Left ventricle myocardium superior (tissue), 1 donor: ENCODE measurements at places on chromosomes 4 and X. TPM values are rescaled to one million over a fixed set of nuclear protein-coding genes. Genes with fewer than 3 reads are reported as not detected.
A peak's percentile ranks its signal among the peaks of the same experiment; 100 is the strongest.

GRCh38 chr4:11209826-11210225, 218.9 kb downstream of the HS3ST1 start:
- DNase-seq = no peak

The ELOVL6 gene
- total RNA-seq = 1.0 TPM

DNA sequence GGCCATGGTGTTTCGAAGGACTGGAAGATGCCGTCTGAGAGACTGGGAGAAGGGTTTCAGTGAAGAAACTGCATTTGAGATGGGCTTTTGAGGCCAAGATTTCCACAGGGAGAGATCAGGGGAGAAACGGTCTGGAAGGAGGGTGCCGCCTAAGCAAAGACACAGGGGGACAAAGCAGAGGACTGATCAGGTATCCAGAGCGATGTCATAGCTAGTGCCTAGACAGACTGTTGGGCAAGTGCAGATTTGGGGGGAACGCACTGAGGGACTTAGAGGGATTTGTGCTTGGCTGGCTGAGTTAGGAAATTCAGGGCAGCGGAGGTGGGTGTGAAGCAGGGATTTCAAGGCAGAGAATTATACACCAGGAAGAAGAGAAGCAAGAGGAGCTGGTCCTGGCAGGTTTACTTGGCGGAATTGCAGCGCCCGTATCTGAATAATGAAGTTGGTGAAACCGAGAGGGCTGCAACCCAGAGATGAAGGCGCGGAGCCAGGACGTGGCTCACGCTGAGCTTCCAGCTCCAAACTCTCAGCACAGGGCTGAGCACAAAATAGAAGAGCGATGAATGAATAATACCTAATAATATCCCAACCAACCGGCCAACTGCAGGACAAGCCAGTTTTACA, 106.9 kb downstream of the MAML3 start:
- DNase-seq = peak; percentile 81

- no peak for DNase-seq
These were observed 38.9 kb upstream of the PLAC8 start for GRCh38 chr4:83153417-83153816.

The CTAG2 gene
- total RNA-seq = not detected

DNA sequence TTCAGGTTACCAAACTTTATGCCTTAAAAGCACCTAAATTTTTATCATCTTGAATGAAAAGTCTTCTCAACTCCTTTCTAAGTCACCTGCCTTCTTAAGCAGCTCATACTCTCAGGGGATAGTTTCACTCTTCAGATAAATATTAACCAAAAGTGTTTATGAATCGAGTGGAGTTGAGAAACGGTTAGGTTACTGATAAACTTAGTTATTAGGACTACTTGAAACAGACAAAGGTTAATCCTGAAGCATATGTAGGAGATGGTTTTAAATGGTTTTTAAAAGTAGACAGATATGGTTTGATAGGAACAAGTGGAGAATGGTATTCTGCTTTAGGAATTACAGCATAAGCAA, 32.8 kb downstream of the CLDN22 start:
- no peak for DNase-seq

- no peak for DNase-seq
These were observed 19.2 kb upstream of the SLC6A14 start for GRCh38 chrX:116417214-116417613.

DNA sequence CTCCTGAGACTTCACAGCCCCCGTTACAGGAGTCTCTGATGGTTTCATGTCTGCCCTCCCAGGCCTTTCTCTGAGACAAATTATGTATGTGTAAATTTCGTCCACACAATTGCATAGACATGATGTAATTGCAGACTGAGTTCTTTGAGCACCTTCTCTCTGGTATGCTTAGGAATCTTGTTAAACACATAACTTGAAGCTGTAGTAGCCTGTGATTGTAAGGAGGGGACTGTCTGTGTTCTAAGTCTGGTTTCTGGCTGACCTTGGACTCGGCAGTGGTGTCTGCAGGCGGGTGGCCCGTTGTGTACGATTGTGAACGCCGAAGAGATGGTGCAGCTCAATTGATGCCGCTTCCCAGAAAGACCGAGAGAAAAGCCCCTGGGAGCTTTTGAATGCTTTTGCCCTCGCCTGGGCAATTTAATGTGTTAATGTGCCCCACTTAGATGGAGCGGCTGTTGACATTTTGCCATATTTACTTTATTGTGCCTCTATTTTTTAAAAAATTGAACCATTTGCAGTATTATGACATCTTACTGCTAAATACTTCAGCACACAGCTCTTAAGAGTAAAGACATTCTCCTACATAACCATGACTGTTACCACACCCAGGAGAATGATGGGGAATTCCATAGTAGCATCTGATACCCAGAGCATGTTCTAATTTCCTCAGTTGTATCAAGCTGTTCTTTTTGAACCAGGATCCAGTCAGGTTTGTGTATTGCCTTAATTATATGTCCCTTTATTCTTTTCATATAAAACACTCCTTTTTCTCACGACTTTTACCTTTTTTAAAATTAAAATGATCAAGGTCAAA, 58.4 kb upstream of the TADA2B start:
- no peak for DNase-seq

DNA sequence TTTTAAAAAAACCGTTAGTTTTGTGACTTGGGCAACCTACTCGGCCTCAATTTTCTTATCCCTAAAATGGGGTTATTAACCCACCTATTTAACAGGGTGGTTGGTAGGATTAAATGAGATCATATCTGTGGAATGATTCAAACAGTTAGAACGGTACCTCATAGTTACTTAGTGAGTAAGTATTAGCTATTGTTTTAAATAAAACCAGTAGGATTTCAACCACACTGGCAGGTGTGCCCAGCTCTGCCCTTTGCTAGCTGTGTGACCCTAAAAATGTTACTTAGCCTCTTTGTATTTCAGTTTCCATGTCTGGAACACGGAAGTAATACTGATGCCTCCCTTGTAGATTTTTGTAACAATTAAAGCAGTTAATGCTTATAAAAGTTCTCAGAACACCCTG, 225.8 kb upstream of the SPRY1 start:
- DNase-seq = no peak

DNA sequence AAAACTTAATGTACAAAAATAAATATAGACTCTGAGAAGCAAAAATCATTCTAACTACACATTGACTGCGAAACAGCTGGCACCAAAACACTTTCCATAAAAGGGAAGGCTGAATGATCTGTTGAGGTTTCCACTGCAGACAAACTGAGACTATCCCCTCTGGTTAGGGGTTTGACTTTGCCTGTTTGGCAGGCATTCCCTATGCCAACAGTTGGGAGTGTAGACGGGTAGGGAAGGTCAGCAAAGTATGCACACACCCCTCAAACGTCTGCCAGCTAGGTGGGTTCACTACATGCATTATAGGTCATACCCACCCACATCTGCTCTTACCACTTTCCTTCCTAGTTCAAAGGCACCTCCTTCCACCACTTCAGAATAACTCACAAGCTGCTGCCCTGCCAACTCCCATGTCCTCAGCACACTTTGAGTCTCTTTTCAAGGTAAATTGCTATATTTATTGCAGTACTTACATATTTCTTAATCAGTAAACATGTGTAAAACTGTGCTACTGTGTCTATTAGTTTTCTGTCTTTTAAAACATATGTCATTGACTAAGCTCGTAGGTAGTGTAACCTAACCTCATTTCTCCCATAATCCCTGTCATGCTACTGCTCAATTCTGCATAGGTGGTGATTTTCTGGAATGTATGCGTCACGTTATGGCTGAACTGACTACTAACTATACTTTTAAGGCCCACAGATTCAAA, 12.4 kb downstream of the CTSO start:
- no peak for DNase-seq

- no peak for DNase-seq
These were observed 43.5 kb downstream of the FMR1NB start for GRCh38 chrX:148024425-148025148.

DNA sequence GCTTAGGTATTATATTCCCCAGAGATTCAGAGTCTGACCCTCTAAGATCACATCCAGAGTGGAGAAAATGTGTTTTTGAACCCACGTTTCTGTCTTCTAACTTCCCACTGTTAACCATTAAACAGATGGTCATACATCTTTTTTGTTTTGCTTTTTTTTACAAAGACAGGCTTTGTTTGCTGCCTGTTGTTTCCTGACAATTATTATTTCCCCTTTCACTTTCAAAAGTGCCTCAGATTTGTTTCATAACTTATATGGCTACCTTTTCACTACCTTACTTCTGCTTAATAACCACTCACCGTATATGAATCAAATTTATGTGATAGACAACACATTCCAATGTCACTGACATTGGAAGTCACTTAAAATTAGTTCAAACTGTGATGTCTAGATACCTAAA, 142.2 kb downstream of the HS3ST1 start:
- no peak for DNase-seq

- DNase-seq = no peak
These were observed 42.9 kb downstream of the ATXN3L start for GRCh38 chrX:13276991-13277390.

GRCh38 chr4:91222014-91222413, 1081.8 kb upstream of the GRID2 start:
- no peak for DNase-seq

The TBC1D25 gene
- 15.4 TPM for total RNA-seq

GRCh38 chr4:108396900-108397497, 223.4 kb upstream of the RPL34 start:
- DNase-seq = no peak

The IL1RAPL1 gene
- 4.7 TPM for total RNA-seq

The HSD17B13 gene
- 0.15 TPM for total RNA-seq

The SLC9B1 gene
- total RNA-seq = 0.20 TPM

The TMEM154 gene
- total RNA-seq = 3.3 TPM

The CSN1S1 gene
- not detected for total RNA-seq

DNA sequence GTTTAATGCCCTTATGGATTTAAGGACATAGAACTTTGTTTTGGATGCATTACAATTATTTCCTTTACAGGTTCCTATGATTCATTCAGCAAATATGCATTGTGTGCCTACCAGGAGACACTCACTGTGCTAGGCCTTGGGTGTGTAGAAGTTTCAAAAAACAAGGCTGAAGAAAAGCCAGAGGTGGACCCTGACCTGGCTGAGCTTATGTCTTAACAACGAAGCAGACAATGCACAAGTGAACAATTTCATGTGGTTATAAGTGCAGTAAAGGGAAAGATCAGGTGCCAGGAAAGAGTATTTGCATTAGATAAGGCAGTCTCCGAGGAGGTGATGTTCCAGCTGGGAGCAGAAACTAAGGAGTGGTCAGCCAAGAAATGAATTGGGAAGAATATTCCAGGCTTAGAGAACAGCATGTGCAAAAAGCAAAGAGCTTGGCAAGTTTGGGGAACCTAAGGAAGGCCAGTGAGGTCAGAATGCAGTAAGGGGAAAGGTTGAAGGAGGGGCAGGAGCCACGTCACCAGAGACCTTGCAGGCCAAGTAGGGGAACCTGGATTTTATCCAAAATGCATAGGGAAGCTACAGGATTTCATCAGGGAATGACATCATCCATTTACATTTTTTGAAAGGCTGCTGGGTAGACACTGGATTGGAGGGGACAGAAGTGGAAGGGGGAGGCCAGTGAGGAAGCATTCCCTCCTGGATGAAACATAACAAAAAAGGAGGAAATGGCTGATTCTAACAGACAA, 193.6 kb downstream of the SOWAHB start:
- DNase-seq = no peak

The TCEAL6 gene
- not detected for total RNA-seq

The PTCHD1 gene
- total RNA-seq = 0.02 TPM

The CXCL3 gene
- 1.3 TPM for total RNA-seq

- DNase-seq = no peak
These were observed 230.4 kb downstream of the EDA2R start for GRCh38 chrX:66408507-66408906.

GRCh38 chrX:28223991-28224390, 242.7 kb upstream of the DCAF8L1 start:
- no peak for DNase-seq

The HTRA3 gene
- 95.6 TPM for total RNA-seq

GRCh38 chr4:109191216-109191615, 111.2 kb downstream of the COL25A1 start:
- DNase-seq = no peak

GRCh38 chr4:8236920-8237195, 32.7 kb upstream of the HTRA3 start:
- no peak for DNase-seq

GRCh38 chrX:136268051-136269048, 17.1 kb upstream of the MAP7D3 start:
- no peak for DNase-seq

The PAGE2B gene
- not detected for total RNA-seq

- no peak for DNase-seq
These were observed 79.8 kb upstream of the LHFPL1 start for GRCh38 chrX:112759512-112759911.

DNA sequence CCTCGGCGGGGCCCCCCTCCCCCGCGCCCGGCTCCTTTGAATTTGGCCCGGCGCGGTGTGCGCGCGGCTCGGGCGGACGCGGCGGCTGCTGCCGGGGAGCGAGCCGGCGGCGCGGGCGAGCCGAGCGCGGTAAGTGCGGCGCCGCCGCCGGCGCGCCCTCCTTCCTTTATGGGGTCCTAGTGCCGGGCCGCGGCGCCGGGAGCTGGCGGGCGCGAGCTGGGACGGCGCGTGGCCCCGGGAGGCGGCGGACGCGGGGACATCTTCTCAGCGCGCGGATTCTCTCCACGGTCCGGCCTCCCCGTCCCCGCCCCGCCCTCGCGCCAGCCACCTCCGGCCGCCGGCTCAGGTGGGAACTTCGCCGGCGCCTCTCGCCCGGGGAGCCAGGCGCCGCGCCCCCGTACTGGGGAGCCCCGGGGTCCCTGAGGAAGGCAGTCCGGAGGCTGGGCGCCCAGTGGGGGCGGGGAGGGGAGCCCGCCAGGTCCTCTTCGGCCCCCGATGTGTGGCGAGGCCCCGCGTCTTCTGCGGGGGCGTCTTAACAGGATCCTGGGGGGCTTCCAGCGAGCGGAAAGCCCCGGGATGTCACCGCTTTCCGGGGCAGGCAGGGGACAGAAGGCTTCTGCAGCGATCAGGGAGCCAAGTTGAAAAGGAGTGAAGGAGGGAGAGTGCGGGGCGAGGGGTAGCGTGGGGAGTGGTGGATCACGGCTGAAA, 98.4 kb upstream of the TENM3 start:
- peak; percentile 28 for DNase-seq

- DNase-seq = peak; percentile 83
These were observed 7.1 kb downstream of the RASL11B start for GRCh38 chr4:52869196-52869595.

The CLGN gene
- 91.1 TPM for total RNA-seq

GRCh38 chrX:150569155-150569477, 695 bp downstream of the MTM1 start:
- peak; percentile 54 for DNase-seq

- no peak for DNase-seq
These were observed 60.4 kb downstream of the SLC10A6 start for GRCh38 chr4:86788826-86789225.

The ARMCX1 gene
- 26.5 TPM for total RNA-seq

The PALLD gene
- total RNA-seq = 998 TPM

The F9 gene
- not detected for total RNA-seq

DNA sequence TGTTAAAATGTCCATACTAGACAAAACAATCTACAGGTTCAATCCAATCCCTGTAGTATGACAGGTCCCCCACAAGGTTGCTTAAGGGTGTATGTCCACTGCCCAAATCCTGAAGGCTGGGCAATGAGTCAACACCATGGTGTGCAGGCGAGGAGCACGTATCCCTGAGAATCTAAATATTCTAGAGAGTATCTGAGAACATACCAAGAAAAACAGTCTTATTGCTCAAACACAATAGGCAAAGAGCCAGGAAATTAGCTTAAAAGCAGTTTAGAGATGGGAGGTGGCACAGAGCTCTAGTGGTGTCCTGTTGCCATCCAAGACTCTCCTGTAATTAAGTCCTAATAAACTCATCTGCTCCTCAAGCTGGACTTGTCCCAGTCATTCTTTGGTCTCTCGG, 37.0 kb downstream of the RCHY1 start:
- no peak for DNase-seq

- DNase-seq = no peak
These were observed 4.7 kb upstream of the PCDH18 start for GRCh38 chr4:137536789-137537561.

- DNase-seq = no peak
These were observed 34.0 kb downstream of the STARD8 start for GRCh38 chrX:68681443-68681941.
